HS-27A (cell line): ENCODE measurements at places on chromosomes 1 and 21.

DNA sequence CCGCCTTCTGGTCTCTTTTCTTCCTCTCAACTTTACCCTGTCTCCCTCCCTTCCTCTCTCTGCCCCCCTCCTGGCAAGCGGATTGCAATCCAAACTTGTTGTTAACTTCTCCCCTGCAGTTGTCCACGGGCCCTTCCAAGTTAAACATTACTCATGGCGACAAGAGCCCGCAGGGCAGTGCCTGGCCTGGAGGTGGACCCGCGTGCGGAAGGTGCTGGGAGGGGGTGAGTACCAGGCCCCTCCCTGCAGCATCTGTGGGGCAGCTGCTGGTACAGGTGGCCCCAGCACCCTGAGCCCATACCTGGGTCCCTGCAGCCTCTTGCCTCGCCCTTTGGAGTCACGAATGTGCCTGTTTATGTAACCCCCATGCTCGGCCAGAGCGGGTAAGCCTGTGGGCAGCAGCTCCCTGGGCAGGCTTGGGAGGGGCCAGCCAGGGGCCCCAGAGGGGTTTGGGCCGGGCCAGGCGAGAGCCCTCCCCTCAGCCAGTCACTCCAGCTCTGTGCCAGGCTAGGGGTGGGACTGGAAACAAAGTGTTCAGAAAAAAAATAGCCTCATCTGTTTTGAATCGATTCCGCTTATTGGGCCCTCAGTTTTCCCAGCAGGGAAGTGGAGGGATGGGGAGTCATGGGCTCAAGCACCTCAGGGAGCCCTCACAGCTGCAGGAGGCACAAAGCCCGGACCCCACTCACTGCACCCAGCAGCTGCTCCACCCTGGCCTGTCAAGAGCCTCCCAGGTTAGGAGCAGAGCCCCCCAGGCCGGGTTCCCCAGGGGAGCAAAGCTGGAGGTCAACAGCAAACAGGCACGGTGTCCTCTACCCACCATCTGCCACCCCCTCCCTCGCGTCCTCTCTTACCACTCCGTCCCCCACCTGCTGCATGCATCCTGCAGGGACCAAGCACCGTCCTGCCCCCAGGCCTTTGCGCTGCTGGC lies 14.0 kb upstream of the FAAP20 start:
- DNase-seq, result no peak

DNA sequence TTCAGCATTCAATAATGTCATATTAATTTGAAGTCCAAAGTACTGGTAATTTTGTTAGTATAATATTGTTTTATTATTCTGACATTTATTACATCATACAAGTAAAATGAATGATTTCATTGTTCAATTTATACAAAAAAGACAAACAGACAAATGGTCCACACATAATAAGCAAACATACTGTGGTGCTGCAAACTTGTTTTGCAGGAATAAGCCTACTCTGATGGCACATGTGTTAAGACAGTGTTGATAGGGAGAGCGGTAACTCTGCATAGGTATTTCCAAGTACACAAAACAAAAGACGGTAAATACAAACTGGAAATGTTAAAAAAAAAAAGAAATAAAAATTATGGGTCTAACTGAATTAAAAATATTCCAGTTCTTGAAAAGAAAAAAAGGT lies 59.7 kb upstream of the DPYD start:
- DNase-seq, result no peak

DNA sequence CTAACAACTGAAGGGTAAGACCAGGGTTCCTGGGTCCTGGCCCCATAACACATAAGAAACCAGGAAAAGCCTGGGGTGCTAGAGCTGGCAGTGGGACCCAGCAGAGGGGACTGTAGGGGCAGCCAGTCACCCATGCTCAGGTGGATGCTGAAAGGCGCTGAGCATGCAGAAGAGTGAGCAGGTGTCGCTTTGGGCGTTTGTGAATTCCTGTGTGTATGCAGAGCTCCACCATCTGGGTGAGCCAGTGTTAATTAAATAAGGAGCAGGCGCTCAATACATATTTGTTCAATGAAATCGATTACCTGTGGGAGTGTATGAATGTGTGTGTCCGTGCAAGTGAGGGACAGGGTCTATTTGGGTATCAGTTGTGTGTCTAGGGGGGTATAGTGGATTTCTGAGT lies 499 bp downstream of the C1QA start:
- no peak for DNase-seq

GRCh38 chr1:93695411-93696005 lies 13.9 kb upstream of the BCAR3 start:
- no peak for DNase-seq

- no peak for DNase-seq
Measured at GRCh38 chr1:173823781-173824314, 625 bp upstream of the DARS2 start.

- DNase-seq, result no peak
Measured at GRCh38 chr1:87505391-87505983, 176.8 kb downstream of the LMO4 start.

GRCh38 chr1:175186433-175187160 lies 6.0 kb downstream of the KIAA0040 start:
- DNase-seq, result no peak
